Muscle of back (tissue), 13 donors: ENCODE measurements at places on chromosomes 1 and 21. TPM values are rescaled to one million over a fixed set of nuclear protein-coding genes. Genes with fewer than 3 reads are reported as not detected.

The COL8A2 gene
- polyA plus RNA-seq = 19.1 TPM

The MYOG gene
- polyA plus RNA-seq = 356 TPM

The ORC1 gene
- 3.2 TPM for polyA plus RNA-seq

The OR2L2 gene
- polyA plus RNA-seq = not detected

The CHI3L1 gene
- 1.2 TPM for polyA plus RNA-seq

The PSRC1 gene
- 13.5 TPM for polyA plus RNA-seq

The GUCA2A gene
- polyA plus RNA-seq = not detected

The NCF2 gene
- polyA plus RNA-seq = 6.8 TPM

The GNAT2 gene
- polyA plus RNA-seq = not detected

The CSMD2 gene
- 0.93 TPM for polyA plus RNA-seq

The PCP4L1 gene
- polyA plus RNA-seq = 0.43 TPM

The PPP1R12B gene
- 81.8 TPM for polyA plus RNA-seq

The PIK3C2B gene
- polyA plus RNA-seq = 31.3 TPM
